ENCODE measurements at places on chromosomes 6 and 20.

- no peak for DNase-seq
These were observed 670.3 kb upstream of the NRSN1 start for GRCh38 chr6:23455754-23456153.

- no peak for DNase-seq
These were observed 134.0 kb upstream of the SNX9 start for GRCh38 chr6:157688960-157689599.

- DNase-seq: no peak
These were observed 16.8 kb downstream of the SRSF3 start for GRCh38 chr6:36610956-36611336.

DNA sequence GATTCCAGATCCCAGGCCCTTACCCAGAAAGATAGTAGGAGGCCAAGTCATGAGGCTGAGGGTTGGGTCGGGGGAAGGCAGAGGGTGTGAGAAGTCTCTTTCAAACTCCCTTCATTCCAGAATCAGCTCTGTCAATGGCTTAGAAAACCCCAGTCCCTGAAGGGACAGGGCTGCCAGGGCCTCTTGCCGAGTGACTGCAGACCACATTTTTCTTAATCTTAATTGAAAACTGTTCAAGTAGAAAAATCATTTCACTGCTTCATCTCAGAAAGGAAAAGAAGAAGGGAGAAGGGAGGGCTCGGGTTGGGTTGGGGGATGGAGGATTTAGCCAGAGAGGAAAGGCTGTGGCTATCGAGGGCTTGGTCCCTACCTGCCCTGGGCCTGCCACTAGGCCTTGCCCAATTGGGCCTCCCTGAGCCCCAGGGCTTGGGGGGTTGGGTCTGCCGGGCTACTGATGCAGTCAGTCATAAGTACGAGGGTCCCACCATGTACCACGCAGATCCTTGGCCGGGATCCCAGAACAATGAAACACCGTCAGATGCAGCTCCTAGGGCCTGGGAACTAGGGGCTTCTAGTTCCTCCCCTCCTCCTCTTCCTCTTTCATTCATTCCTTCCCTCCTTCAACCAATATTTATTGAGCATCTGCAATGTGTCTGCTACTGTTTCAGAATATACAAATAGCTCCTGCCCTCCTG, 44.0 kb upstream of the CTNNBL1 start:
- DNase-seq: no peak

- no peak for DNase-seq
These were observed 339.4 kb downstream of the PLCB1 start for GRCh38 chr20:8471465-8471864.

Measured in ACHN (cell line).